Mononuclear cell (primary cell): ENCODE measurements at places on chromosomes 13 and 19. TPM values are rescaled to one million over a fixed set of nuclear protein-coding genes. Genes with fewer than 3 reads are reported as not detected.

Gene CALR3
- not detected for total RNA-seq

Gene RNF6
- total RNA-seq: 54.9 TPM

Gene CYP2A7
- not detected for total RNA-seq

Gene ZNF155
- total RNA-seq: 6.2 TPM

Gene PALM
- total RNA-seq: not detected

Gene PSG4
- not detected for total RNA-seq

Gene CEACAM16
- not detected for total RNA-seq

Gene LILRB4
- 16.7 TPM for total RNA-seq

Gene TMEM59L
- not detected for total RNA-seq

Gene CGB8
- not detected for total RNA-seq

Gene CEACAM7
- total RNA-seq: not detected

Gene ZNF792
- 10.2 TPM for total RNA-seq

Gene HIPK4
- 0.10 TPM for total RNA-seq

Gene COL5A3
- total RNA-seq: 1.0 TPM

Gene PODNL1
- total RNA-seq: not detected

Gene SPRED3
- 0.10 TPM for total RNA-seq

Gene NLRP11
- under 0.01 TPM for total RNA-seq

Gene IL4I1
- total RNA-seq: 2.0 TPM

Gene BEST2
- total RNA-seq: not detected

Gene KL
- total RNA-seq: 0.10 TPM

Gene C1QTNF9
- not detected for total RNA-seq

Gene CBARP
- not detected for total RNA-seq

Gene ZNF763
- 1.7 TPM for total RNA-seq

Gene PRR22
- total RNA-seq: 0.42 TPM

Gene NDUFA13
- total RNA-seq: 68.8 TPM

Gene ADAMTSL5
- 0.84 TPM for total RNA-seq

Gene OLFM4
- total RNA-seq: 0.10 TPM

Gene CNN2
- total RNA-seq: 152 TPM

Gene ZNF324B
- 3.6 TPM for total RNA-seq

Gene MEIOSIN
- total RNA-seq: not detected

Gene FGF9
- total RNA-seq: 1.4 TPM

Gene RCBTB2
- 10.4 TPM for total RNA-seq

Gene SYNGR4
- total RNA-seq: not detected

Gene ZNF549
- total RNA-seq: 8.1 TPM

Gene GAS6
- 3.3 TPM for total RNA-seq

Gene GAPDHS
- total RNA-seq: not detected

Gene IGSF23
- not detected for total RNA-seq

Gene ZNF260
- total RNA-seq: 11.2 TPM

Gene SHISA7
- total RNA-seq: not detected

Gene VMAC
- 18.2 TPM for total RNA-seq

Gene PTH2
- not detected for total RNA-seq

Gene ZNF563
- total RNA-seq: 3.1 TPM

Gene PLPP2
- under 0.01 TPM for total RNA-seq

Gene CYP4F11
- not detected for total RNA-seq
